ENCODE measurements at places on chromosomes 7 and 10.
A peak's percentile ranks its signal among the peaks of the same experiment; 100 is the strongest.

DNA sequence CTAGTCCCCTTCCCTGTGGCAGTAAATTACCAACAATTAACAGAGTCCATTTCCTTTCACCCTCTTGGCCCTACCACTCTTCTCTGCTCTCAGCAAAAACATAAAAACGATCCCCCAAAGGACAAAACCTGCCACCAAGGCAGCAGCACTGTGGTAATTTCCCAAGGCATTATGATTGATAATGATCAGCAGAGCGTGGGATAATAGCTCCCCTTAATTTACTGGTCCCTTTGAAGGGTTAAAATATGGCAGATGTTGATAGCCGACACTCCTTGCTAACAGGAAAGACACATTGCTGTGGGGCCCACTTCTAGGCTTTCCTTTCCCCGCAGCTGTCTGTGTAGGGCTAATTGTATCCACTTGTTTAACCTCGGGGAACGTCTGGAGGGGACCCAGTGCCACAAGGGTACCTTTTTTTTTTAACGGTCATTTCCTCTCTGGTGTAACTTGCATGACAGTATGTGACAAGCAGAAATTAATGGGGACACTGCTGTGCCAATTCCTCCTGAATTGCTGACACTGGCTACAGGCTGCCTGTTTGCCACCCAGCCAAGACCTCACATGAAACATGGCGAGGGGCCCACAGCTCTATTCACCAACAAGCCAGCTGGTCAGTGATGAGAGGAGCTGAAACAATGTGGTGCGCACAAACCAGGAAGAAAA is 81.3 kb downstream of the CDK6 start:
- no peak for DNase-seq

DNA sequence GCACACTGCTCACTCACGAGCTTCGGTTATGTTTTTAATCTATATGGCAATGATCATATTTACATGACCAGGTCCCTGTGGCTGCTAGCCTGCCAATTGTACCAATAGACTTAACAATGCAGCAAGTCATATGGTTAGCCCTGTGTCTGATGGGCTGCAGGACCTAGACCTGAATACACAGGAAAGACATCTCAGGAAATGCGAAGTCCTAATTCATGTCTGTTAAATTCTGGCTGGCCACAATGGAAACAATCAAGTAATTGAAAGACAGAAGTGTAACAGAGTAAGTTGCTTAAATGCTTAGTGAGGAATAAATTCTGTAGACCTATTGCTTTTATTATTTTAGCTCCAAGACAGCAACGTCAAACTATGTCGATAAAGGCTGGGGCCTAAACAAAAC is 112.4 kb upstream of the FZD8 start:
- DNase-seq, result no peak

- DNase-seq, result no peak
These were observed 30.7 kb upstream of the INPP5A start for GRCh38 chr10:132506711-132507408.

DNA sequence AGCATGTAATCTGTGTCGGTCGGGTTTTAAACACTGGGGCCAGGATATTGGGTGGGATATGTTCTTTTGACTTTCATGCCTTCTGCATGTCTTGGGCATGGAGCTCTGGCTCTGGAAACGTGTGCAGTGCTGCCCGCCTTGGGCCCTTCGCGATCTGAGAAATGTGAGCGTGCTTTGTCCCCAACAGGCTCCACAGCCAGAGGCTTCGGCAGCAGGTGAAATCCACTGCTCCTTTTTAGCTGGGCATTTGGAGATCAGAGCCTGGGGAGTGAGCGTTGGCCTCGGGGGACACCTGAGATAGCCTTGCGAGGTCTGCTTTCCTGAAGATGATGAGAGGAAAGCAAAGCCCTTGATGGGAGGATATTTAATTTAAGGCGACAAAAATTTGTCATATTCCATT is 137.8 kb downstream of the ACTR3B start:
- DNase-seq, result no peak

- DNase-seq, result no peak
These were observed 455.0 kb downstream of the CCSER2 start for GRCh38 chr10:84783386-84783785.

- no peak for DNase-seq
These were observed 182.2 kb downstream of the NOC3L start for GRCh38 chr10:94180576-94180975.

- no peak for DNase-seq
These were observed 512.0 kb downstream of the PTPRN2 start for GRCh38 chr7:158075633-158076001.

- no peak for DNase-seq
These were observed 490.0 kb upstream of the PHF14 start for GRCh38 chr7:10483671-10484070.

DNA sequence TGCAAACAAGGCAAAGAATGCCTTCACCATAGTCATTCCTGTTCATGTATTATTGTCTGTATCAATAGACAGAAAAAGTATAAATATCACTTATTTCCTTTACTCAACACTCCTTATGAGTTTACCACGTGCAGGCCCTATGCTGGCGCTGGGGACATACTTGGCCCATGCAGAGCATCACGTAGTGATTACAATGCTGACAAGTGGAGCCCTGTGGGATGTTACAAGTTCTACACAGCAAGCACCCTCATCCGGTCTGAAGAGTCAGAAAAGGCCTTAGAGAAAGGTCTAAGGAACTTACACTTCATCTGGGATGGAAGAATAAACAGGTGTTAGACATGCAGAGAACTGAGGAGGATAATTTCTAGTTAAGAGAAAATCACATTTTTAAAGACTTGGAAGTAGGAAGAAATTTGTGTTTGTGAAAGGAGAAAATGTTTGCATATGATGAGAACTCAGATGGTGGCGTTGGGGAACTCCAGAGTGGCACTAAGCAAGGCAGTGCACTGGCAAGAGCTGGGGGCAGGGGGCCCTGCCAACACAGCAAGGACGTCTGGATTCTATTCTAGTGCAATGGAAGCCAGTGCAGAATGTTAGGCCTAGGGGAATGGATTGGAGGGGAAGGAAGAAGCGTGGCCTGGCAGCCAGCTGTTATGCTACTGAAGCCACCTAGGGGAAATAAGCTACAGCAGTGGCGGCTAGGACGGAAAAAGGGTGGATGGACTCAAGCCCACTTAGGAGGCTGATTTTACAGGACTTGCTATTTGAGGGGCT is 116.2 kb downstream of the ELMO1 start:
- no peak for DNase-seq

DNA sequence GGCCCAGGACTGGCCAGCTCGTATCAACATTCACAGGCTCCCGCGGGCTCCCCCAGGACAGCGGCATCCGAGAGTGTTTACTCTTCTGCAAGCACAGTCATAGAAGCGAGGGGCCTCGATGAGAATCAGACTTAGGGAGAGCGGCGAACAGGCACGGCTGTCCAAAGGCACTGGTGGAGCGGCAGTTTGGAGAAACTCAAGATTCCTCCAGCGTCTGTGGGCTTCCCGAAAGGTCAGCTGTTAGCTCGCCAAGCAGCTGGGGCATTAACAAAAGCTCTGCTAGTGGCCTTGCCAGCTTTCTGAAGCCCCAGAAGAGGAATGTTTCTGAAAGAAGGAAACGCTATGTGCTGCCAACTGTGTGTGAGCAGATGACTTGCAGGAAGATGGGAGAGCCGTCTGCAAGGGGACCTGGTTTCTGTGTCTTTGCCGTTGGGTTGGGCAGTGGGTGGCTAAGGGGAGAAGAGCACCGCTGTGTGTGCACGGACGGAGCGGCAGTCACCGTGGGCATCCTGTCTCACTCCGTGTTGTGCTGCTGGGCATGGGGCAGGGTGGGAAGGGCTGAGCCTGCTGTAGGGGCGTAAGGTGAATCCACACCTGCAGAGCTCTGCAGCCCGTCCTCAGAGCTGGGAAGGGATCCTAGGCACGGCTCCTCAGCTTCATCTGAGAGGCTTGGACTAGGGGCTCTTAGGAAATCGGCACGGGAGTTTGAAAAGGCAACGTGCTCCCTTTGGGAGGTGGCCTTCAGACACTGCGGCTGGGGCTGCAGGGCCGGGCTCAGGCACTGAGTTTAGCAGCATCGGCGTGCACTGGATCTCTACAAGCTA is 42.1 kb downstream of the AMZ1 start:
- no peak for DNase-seq

DNA sequence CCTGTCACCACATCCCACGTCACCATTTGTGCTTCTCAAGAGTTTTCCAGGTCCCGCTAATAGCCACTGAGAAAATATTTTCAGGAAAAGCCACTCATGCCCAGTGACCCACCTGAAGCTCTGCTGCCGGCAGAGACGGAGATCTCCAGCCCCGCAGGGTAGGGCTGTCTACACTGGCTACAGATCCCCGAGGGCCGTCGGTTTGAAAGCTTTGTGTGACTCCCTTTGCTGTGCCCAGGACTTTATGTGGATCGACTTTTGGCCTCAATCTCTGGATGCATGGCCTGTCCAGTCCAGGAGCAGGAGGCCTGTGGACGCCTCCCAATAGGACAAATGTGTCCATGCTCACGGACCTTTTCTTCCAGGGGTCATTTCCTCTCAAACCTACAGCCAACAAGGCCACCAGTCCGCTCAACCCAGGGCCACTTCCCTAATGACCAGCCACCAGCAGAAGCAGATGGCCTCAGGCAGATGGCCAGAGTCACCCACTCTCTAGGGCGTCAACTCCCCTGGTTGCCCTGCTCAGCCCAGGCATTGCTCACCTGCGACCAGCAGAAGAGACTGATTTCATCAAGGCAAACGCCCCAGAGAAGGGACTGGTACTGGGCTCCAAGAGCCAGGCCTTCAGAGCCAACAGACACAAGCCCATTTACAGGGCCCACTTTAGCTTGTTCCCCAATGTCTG is 76.4 kb downstream of the OAT start:
- DNase-seq, result no peak

DNA sequence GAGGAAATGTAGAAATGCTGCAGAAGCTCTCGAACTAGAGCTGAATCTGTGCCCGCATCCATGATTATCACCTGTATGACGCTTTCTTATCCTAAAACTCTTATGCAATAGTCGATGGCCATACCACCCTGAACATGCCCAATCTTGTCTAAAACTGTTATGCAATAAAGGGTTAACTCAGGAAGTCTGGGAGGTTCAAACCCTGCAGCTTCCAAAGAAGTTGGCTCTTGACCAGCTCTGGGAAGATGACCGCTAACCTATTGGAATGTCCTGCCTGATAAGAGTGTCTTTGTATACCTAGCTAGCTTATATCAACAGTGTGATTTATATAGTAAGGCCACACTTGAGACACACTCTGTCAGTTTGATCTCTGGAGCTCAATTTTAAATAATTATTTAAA is 3.4 kb upstream of the C10orf88 start:
- no peak for DNase-seq

- DNase-seq, result no peak
These were observed 231.3 kb upstream of the GRB10 start for GRCh38 chr7:51013861-51014511.

DNA sequence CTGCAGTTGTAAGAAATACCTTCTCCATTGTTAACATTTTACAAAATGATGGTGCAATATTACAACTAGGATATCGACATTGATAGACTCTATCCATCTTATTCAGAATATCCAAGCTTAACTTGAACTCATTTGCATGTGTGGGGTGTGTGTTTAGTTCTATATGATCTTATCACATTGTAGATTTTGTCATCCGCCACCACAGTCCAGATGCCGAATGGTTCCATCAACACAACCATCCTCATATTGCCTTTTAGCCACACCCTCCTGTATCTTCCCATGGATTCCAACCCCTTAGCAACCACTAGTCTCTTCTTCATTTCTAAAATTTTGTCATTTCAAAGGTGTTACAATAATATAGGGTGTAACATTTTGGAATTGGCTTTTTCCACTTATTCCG is 452.9 kb upstream of the AKR1E2 start:
- DNase-seq, result no peak

- no peak for DNase-seq
These were observed 156.9 kb upstream of the SH2B2 start for GRCh38 chr7:102129636-102130370.

GRCh38 chr7:141660259-141660658 is 41.7 kb downstream of the DENND11 start:
- peak; percentile 58 for DNase-seq

DNA sequence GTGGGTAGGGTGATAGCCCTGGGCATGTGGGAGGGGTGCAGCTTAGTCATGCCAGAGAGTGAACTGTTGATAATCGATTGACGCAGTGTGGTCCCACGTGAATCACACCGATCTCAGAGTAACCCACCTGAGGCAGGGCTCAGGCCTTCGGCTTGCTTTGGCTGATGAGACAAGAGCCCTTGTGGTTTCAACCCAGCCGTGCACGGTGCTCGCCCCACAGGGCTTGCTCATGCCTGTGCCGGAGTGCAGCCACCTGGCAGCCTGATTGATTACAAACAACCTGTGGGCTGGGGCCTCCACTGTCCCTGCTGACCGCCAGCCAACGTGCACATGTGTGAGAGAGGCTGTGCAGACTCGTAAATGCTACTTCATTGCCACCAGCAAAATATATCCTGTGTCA is 144.9 kb upstream of the ADARB2 start:
- DNase-seq, result no peak

GRCh38 chr7:155597753-155598140 is 46.7 kb upstream of the RBM33 start:
- DNase-seq, result no peak

- DNase-seq, result no peak
These were observed 68.8 kb upstream of the INHBA start for GRCh38 chr7:41771717-41772116.

DNA sequence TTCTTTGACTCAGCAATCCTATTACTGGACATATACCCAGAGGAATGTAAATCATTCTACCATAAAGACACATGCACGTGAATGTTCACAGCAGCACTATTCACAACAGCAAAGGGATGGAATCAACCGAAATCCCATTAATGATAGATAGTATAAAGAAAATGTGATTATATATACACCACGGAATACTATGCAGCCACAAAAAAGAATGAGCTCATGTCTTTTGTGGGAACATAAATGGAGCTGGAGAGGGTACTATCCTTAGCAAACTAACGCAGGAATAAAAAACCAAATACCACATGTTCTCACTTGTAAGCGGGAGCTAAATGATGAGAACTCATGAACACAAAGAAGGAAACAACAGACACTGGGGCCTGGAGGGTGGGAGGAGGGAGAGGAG is 201.9 kb downstream of the DNAJC1 start:
- DNase-seq, result no peak

DNA sequence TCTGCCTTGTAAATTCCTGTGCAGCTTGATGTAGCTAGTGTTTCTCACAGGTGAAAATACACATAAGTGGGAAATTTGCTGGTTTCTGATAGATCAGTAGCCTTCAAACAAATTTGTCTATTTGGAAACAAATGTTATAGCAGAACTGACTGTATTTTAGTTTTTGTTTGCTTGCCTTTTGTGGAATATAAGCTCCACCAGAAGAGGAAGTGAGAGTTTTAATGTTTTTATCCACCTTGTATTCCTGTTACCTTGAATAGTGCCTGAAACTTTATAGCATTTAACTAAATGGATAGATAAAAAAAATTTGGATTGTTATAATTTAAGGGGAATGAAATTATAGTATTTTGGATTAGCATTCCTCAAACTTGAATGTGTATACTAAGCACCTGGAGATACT is 9.8 kb downstream of the WAC start:
- DNase-seq, result no peak

All from CD4-positive, CD25-positive, alpha-beta regulatory T cell (primary cell).